ENCODE measurements at places on chromosomes 7 and 10.
A peak's percentile ranks its signal among the peaks of the same experiment; 100 is the strongest.

- ATAC-seq, result no peak
These were observed 21.0 kb upstream of the EPC1 start for GRCh38 chr10:32367793-32368453.

DNA sequence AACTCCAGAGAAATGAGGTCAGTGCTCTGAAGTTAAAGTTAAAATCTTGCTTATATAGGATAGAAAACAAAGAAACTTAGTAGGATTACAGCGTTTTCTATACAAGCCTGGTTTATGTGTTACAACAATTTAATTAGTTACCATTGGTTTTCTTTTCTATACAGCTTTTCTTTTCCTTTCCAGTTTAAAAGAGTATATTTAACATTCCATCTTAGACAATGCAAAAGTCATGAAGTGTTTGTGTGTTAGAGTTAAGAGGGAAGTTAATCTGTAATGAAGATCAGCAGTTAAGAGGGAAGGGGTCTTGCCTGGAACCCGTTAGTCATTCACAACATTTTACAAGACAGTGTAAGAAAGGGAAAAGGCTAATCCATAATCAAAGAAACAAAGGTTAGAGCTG is 338.3 kb downstream of the OTUD1 start:
- ATAC-seq, result no peak

DNA sequence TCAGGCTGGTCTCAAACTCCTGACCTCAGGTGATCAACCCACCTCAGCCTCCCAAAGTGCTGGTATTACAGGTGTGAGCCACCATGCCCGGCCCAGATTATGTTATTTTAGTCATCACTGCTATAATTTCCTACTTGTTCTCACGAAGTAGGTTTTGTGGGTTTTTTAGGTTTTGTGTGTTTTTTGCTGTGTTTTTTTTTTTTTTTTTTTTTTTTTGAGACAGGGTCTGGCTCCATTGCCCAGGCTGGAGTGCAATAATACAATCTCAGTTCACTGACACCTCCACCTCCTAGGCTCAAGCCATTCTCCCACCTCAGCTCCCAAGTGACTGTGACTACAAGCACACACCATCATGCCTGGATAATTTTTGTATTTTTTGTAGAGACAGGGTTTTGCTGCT is 20.9 kb upstream of the ANAPC16 start:
- ATAC-seq, result no peak

DNA sequence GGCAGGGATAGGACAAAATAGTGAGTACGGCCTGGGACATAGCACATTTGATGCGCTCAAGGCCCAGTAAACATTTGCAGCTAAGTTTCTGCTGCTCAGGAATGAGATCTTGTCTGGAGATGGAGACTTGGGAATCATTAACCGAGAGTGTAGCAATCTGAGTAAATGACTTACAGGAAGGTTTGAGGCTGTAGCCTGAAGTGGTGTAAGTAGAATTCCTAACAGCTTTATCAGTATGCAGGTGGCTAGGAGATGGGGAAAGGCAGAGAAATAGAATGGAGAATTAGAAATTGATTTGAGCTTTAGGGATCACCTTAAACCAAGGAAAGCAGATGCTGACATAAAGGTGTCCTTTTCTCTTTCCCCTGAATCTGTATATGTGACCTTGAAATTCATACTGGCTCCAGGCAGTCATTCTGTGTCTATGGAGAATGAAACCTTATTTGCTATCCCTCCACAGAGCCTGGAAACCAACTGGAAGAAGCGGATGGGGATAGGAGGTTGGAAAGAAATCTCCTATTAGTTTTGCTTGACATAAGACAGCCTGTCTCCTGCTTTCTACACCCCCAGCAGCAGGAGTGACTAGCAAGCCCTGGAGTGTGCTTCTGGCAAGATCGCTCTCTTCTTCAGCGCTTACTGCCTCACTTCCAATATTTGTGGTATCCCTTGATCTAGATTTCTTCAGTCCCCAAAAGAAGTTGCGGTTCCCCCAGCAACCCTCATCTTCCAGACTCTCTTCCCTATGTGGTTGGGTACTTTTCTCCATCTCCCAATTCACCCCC is 6.4 kb upstream of the PON2 start:
- ATAC-seq, result no peak

DNA sequence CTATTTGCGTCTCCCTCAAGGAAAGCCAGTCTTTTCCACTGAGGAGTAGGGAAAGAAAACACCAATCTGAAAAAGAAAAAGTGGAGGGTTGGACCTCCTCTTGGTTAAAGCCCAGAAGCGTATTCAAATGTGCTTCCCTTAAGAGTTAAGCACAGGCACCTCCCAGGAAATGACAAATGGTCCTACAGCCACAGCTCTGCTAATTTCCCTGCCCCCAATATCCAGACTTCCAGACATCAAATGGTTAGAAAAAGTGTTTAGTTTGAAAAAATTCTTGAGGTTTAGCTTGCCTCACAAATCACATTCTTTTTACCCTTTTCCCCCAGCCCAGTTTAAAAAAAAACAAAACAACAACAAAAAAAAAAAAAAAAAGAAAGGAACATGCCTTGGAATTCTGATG is 19.0 kb upstream of the COL1A2 start:
- peak; percentile 82 for ATAC-seq

Data from motor neuron (in vitro differentiated cells).